ENCODE measurements at places on chromosomes 1 and 21. TPM values are rescaled to one million over a fixed set of nuclear protein-coding genes. Genes with fewer than 3 reads are reported as not detected.

DNA sequence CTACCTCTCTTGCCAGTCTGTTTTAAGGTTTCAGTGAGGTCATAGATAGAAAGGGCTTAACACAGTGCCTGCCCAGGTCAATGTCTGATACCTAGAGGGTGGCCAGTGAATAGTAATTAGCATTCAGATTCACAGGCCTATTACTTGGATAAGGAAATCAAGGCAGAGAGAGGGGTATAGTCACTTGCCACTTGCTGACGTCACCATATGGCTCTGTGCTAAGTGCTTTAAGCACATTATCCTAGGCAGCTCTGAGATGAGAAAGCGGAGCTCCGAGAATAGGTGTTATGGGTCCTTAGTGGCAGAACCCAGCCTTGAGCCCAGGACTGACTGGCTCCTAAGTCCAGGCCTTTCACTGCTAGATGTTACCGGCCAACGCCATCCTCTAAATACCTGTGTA is 51.5 kb upstream of the DAB1 start:
- DNase-seq = no peak

LIN28A gene
- total RNA-seq = under 0.01 TPM

DNA sequence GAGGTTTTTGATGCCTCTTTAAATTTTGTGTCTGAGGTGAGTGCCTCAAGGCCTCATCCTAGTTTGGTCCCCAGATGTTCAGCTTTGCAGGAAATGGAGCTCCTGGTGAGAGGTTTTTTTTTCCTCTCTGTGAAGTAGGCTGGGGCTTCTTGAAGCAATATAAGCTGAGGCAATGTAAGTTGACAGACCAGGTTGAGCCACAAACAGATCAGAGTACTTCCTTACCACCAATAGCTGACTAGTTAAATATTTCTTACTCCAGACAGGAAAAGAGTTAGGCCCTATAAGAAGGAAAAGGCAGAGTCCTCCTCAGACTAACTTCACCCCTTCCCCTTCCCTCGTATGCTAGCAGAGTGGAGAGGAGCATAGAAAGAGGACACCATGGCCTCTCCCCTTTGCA is 341.0 kb downstream of the LMO4 start:
- no peak for DNase-seq

GRCh38 chr1:153231785-153232184 is 14.4 kb downstream of the PRR9 start:
- no peak for DNase-seq

DNA sequence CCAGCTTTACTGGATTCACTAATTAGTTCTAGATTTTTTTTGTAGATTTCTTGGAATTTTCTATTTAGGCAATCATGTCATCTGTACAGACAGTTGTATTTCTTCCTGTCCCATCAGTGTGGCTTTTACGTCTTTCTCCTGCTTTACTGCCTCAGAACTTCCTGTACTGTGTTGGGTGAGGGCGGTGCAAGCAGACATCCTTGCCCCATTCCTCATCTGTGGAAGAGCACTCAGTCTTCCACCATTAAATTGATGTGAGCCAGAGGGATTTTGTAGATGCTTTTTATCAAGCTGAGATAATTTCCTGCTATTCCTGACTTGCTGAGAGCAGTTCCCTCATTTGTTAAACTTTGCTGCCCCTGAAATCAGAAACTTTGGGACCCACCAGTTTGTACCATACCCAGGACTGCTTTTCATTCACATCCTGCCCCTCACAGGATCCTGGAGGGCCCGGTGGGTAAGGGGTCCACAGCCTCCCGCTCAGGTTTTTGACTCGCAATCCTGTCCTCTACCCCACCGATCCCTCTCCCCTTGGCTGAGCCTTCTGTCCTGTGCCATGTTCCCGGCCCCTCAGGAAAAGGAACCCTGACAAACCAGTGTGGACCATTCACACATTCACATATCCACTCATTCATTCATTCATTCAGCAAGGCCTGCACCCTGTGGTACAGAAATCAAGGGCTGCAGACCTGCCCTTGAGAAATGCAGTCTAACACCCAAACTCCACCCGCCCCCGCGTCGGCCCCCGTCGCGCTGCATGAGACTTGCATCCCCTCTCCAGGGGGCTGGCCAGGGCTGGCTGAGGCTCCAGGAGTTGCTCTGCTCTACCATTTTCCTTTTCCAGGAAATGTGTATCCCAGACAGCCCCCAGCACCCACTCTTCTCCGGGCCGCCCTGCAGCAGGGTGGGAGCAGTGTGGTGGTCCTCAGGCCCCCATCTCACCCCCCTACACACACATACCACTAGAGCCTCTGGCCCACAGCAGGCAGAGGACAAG is 246.5 kb upstream of the VAMP3 start:
- no peak for DNase-seq

Data from LHCN-M2 (cell line).